ENCODE measurements at places on chromosomes 13 and 19.

- DNase-seq = no peak
Observed at GRCh38 chr19:28934631-28935030, 278.3 kb downstream of the UQCRFS1 start.

DNA sequence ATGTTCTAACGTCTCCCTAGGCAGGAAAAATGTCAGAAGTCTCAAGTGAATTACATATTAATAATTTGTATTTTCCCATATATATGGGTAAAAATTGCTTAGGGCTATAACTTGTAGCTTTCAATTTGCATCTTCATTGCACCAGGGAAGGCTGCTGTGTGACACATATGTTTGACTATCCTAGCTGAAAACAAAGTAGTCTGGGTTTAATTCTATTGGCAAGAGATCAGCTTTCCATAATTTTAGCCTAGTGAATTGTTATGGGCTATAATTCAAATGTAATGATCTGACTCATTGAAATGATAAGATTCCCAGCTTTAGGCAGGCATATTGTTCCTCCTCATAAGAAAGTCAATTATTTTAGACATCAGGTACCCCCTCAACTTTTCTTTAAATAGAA, 553.1 kb downstream of the DCT start:
- DNase-seq = no peak

- no peak for DNase-seq
Observed at GRCh38 chr13:100347968-100348367, 240.6 kb downstream of the GGACT start.

DNA sequence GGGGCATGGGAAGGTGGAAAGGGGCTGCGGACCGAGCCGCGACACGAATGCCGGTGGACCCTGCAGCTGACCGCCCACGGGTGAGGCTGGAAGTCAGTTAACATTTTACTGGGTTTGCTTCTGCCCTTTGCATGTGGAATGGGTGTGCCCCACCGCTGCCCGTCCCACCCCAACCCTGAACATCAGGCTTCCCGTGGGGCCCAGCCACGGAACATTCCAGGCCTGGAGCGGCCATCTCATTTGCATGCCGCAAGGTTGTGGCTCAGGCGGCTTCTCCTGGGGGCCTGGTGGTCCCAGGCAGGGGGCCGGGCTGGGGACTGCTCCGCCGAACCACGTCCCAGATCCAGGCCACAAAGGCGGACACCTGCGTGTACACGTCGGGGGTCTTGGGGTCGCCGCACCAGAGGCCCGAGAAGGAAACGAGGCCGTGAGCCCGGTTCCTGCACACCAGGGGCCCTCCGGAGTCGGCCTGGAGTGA, 9.3 kb downstream of the FSTL3 start:
- no peak for DNase-seq

DNA sequence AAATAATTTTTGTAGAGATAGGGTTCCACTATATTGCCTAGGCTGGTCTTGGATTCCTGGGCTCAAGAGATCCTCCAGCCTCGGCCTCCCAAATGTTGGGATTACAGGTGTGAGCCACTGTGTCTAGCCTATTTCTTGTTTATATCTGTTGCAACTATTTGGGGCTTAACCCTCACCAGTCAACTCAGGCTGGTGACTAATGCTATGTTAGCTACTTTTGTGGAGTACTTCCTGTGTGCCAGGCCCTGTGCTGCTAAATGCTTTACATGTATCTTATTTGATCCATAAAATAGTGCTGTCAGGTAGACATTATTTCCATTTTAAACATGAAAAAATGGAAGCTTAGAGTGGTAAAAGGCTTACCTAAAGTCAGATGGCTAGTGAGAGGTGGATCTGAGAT, 13.8 kb downstream of the CEACAM1 start:
- DNase-seq = no peak

DNA sequence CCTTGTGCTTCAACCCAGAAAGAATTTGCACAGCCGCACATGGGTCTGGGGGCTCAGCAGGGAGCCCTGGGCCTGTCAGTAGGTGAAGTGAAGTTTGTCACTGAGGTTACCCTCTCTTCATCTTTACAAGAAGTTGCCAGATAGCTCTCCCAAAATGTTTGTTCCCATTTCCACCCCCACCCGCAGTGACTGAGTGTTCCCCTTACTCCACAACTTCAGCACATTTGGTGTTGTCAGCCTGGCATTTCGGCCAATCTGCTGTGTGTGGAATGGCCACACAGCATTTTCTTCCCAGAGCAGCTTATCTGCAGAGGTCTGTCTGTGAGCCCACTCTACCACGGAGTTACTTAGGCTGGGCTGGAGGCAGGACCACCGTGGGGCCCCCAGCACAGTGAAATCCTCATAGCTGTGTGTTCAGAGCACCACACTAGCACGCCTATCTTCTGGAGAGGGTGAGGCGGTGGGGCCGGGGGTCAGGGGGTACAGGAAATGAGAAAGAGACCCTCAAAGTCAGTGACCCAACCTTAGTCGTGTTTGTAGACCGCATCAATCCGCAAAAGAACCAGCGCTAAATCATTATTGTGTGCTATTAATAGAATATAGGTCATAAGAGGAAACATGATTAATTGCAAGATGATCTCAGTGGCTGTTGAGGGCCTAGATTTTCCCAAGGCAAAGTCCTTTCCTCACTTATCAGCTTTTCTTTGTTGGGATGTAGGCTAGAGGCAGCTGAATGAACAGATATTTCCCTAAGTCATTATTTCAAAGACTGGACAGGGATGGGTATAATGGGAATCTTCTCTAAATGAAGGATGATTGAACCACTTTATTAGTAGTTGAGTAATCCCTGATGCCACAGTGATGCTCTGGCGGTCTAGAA, 116.0 kb downstream of the SIPA1L3 start:
- peak; percentile 62 for DNase-seq

DNA sequence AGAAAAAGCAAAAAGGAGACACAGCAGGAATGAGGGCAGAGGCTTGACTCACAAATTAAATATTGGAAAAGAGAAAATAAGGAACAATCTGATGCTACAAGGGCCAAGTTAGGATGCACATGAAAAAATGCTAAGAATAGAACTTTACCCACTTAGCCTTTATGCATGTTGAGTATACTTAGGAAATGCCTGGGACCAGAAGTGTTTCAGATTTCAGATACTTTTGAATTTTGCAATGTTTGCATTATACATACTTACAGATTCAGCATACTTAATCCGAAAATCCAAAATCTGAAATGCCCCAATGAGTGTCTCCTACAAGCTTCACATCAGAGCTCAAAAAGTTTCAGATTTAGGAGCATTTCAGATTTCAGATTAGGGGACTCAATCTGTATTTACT, 262.3 kb downstream of the ABCC4 start:
- DNase-seq = no peak

DNA sequence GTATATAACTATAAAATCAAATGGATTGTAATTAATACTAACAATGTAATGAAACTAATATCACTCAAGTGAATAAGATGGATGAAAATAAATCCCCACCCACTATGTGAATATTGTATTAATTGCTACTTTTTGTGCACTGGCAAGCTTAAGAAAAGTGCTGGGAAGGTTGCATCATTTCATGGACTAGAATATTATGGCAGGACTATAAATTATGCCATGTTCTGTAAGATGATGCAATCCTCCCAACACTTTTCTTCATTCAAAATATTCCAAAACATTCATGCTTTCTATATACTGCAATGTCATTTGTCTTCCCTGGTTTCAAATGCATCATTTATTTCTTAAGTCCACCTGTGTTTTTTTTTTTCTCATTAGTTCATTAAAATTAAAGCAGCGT, 457.6 kb upstream of the GPC6 start:
- DNase-seq = peak; percentile 0

DNA sequence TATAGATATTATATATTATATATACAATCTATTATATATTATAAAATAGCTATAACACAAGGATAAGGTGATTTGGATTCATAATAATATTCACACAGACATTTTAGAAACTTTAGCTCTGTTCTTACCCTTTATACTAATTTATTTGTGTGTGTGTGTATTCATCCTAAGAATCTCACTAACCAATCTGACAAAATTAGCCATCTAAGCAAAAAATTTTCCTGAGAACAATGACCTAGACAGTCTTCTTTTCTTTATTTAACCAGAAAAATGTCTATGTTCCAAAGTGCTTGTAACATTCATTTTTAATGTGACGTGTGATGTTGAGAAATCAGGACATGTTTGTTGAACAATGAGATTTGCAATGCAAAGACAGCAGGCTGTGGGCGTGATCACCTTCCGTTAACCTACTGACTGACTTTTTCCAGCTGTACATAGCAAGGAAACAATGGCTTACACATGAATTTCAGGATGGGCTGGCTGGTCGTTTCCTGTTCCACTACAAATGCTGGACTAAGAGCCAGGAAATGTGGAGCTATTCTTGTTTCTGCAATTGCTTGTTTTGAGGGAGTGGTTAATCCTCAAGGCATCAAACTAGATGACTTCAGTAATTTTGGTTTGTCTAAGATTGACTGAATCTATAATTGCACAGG, 634.6 kb upstream of the ARGLU1 start:
- DNase-seq = peak; percentile 88

GRCh38 chr19:32234663-32235217, 110.7 kb upstream of the ZNF507 start:
- DNase-seq = no peak

DNA sequence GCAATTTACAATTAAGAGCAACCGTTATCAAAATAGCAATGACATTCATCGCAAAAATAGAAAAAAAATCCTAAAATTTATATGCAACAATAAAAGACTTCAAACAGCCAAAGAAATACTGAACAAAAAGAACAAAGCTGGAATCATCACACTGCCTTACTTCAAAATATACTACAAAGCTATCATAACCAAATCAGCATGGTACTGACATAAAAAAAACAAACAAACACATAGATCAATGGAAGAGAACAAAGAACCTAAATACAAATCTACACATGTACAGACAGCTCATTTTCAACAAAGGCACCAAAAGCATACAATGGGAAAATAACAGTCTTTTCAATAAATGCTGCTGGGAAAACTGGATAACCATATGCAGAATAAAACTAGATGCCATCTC, 6.4 kb downstream of the ZNF562 start:
- DNase-seq = no peak

DNA sequence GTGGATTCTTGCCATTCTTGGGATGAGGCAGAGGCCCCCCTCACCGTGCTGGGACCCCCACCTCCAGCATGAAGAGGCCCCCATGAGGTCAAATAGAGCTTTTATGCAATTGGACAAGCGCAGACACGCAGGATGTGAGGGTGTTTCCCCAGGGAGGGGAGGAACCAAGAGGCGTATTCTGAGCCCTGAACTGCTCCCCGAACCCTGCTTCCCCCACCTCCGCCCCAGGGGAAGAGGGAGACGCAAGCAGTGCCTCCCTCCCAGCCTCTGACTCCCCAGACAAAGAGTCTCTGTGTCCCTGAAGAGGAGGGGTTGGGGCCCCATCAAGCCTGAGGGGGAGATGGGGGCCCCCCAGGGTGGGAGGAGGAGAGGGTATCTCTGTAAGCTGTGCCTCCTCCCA, 1.3 kb upstream of the RDH8 start:
- no peak for DNase-seq

DNA sequence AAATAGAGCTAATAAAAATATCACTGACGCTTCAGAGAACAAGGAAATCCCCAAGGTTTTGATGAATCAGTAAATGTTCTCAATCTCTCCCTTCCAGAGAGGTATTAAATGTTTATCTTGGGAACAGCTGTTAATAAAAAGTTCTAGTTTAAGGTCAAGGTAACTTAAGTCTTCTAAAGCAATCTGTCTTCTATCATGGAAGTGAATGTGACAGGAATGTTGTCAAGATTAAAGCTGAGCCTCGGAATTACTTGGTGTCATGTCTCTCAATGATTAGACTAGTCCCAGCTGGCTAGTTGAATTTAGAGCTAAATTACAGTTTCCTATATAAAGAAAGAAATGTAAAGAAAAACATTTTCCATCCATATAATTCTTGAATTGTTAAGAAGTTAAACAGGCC, 23.4 kb downstream of the ESD start:
- peak; percentile 25 for DNase-seq

GRCh38 chr13:79589603-79590393, 108.8 kb downstream of the NDFIP2 start:
- DNase-seq = no peak

DNA sequence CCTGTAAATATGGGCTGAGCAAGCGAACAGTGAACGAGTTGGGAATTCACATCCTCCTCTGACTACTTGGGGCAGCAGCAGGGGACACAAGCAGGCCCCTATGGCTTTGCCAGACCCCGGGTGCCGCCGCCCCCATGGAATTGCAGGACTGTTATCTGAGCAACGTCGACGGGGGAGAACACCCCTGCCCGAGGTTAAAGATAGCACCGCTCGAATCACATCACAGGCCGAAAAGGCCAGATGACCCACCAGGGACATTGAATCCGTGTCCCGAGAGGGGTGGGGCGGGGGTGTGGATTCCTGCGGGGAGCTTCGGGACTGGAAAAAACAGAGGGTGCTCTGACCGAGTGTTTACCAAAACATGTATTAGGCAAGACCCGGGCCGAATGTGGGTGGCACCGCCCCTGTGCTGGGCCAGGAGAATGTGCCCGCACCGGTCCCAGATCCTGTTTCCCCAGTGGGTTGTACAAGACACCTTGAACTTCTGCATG, 9.1 kb downstream of the FEM1A start:
- DNase-seq = no peak

DNA sequence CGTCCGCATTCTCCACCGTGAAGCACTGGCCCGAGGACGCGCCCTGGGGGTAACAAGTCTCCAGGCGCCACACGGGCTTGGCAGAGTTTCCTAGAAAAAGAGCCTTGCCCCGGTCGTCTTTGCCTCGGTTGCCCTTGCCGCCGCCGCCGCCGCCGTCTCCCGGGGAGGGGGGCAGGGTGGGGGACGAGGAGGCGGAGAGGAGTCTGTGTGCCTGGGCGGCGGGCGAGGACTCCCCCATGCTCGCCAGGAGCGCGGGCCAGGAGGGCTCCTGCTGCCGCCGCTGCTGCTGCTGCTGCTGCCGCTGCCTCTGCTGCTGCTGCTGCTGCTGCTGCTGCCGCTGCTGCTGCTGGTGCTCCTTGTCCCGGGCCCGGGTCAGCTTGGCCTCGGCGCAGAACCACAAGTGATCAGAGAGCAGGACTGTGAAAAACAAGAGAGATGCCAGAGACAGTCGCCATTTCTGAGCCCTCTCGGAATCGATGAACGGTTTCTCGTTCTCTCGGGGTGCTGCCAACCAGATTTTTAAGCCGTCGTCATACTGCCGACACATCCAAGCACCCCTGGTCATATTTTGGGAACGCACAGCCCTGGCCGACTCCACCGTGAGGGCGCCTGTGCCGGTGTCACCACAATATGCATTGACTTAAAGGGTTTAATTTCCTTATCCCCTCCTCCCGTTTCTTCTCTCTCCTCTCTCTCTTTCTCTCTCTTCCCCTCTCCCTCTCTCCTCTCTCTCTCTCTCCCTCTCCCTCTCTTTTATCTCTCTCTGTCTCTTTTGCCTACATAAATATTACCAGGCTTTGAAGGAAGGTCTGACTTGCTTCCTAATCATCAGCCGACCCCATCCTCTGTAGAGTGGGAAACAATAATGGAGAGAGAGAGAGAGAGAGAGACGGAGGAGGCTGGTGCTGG, 349.1 kb downstream of the LIG4 start:
- peak; percentile 63 for DNase-seq

DNA sequence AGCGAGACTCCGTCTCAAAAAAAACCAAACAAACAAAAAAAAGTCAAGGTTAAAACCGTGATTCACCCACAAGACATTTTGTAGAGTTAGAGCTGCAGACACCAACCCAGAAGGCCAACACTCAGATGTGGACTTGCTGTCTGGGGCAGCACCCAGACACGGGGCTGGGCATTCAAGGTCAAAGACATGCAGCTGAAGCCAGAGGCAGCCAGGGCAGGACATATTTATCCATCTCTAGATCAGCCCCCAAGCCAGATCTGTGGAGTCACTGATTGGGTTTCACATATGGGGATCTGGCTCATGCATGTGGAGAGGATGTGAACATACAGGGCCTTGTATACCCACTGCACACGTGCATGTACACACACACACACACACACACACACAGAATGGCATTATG, 3.6 kb downstream of the KLK15 start:
- DNase-seq = peak; percentile 26
